ENCODE measurements at places on chromosomes 1 and 21. TPM values are rescaled to one million over a fixed set of nuclear protein-coding genes. Genes with fewer than 3 reads are reported as not detected.

Gene MTARC2
- total RNA-seq, result 4.2 TPM

Gene DMRTA2
- 0.32 TPM for total RNA-seq

Gene NGF
- 1.6 TPM for total RNA-seq

Gene B3GALT5
- total RNA-seq, result not detected

Gene LMX1A
- not detected for total RNA-seq

Gene C1orf94
- not detected for total RNA-seq

Gene NEGR1
- 13.8 TPM for total RNA-seq

Gene GSTM5
- 5.8 TPM for total RNA-seq

Gene TRIM17
- total RNA-seq, result 0.43 TPM

Gene PPIAL4G
- not detected for total RNA-seq

Gene FAM89A
- 7.7 TPM for total RNA-seq

Gene ACAP3
- 43.2 TPM for total RNA-seq

Gene GNPAT
- total RNA-seq, result 53.1 TPM

Gene CHI3L1
- 136 TPM for total RNA-seq

Gene CITED4
- 1.7 TPM for total RNA-seq

Gene TIPRL
- 45.3 TPM for total RNA-seq

Gene CASZ1
- under 0.01 TPM for total RNA-seq

Gene ZBTB8OS
- total RNA-seq, result 44.5 TPM

Gene LCE3E
- total RNA-seq, result not detected

Gene LCE2C
- total RNA-seq, result not detected

Gene TSSK3
- total RNA-seq, result 0.86 TPM

Gene INSRR
- not detected for total RNA-seq

Gene MROH7
- total RNA-seq, result under 0.01 TPM

Gene GNAT2
- 0.43 TPM for total RNA-seq

Gene FLG2
- not detected for total RNA-seq

Gene LCE1E
- not detected for total RNA-seq

Gene YBX1
- 578 TPM for total RNA-seq

Gene F13B
- not detected for total RNA-seq

Gene ZNF678
- 4.2 TPM for total RNA-seq

Gene PAX7
- not detected for total RNA-seq

Gene MPC2
- total RNA-seq, result 30.3 TPM

Gene LCE1B
- not detected for total RNA-seq

Gene CELA2B
- not detected for total RNA-seq

Gene STIL
- total RNA-seq, result 21.2 TPM

Gene RNF186
- total RNA-seq, result not detected

Gene SH2D2A
- not detected for total RNA-seq

Gene GSTM2
- total RNA-seq, result 16.8 TPM

Gene MACF1
- total RNA-seq, result 409 TPM
